Activated CD8-positive, alpha-beta memory T cell treated with anti-CD3 and anti-CD28 coated beads for 1 hour (primary cell): ENCODE measurements at places on chromosomes 4 and X.

DNA sequence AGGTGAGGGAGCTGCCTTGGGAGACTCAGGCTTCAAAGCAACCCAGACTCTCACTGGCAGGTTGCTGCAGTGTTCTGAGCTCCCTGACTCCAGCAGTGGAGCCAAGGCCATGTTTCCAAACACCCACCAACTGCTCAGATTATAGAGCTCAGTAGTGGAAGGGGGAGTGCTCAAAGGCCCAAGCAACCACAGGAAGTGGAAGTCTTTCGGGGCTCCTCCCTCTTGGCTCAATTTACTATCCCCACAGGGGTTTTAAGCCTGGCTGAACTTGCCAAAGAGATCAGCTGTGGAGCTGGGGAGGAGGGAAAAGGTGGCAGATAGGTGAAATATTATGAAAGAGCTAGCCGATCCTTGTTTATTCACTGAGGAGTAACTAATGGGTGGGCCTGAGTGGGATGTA lies 82.5 kb downstream of the HPRT1 start:
- DNase-seq = no peak

GRCh38 chr4:77501851-77502250 lies 103.8 kb upstream of the CXCL13 start:
- DNase-seq = no peak

- DNase-seq = no peak
Measured at GRCh38 chr4:170875868-170876267, 786.1 kb upstream of the AADAT start.

DNA sequence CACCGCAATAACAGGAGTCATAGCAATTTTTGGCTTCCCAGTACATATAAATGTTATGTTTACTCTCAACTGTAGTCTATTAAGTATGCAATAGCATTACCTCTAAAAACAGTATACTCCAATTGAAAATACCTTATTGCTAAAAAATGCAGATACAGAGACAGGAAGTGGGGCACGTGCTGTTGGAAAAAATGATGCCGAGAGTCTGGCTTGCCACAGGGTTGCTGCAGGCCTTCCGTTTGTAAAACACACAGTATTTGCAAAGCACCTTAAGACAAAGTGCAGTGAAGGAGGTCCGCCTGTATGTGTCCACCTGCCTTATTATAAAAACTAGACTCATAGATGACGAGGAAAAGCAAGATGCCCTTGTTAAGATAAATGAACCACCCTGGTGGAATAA lies 23.5 kb downstream of the CD99 start:
- no peak for DNase-seq

- no peak for DNase-seq
Measured at GRCh38 chr4:101696276-101697010, 94.1 kb upstream of the BANK1 start.

DNA sequence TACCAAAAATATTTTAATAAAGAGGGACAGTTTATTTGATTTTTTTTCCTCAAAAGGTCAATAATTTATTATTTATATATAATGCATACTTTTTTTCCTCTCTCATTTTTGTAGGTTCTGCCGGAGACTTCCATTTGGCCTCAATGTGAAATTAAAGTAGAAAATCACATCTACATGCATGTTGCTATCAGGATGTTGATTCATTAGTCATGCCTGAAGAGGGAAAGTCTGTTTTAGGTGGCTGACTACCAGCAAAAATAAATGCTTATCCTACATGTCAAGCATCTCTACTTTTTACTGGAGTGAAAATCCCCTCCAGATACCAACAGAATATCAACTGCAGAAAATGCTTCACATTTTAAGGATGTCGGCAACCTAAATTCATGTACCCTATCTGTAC lies 41.5 kb downstream of the KIAA0232 start:
- DNase-seq = no peak

GRCh38 chrX:139795196-139795595 lies 87.2 kb upstream of the MCF2 start:
- DNase-seq = no peak

DNA sequence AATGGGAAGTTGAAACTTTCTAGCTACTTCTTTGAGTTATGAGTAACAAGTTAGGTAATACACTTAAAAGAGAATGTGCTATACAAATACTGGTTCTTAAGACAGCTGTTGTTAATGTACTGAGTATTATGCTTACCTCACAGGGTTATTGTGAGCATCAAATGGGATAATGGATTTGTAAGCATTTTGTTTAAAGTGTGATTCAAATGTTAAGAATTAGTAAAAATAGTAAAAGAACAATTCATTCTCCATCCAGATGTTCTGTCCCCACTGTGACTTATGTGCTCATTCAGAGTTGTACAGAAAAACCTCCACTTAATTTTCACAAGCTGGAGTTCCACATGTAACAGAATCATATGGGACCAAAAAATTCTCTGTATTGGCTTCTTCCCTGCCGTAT lies 63.6 kb downstream of the AR start:
- no peak for DNase-seq

DNA sequence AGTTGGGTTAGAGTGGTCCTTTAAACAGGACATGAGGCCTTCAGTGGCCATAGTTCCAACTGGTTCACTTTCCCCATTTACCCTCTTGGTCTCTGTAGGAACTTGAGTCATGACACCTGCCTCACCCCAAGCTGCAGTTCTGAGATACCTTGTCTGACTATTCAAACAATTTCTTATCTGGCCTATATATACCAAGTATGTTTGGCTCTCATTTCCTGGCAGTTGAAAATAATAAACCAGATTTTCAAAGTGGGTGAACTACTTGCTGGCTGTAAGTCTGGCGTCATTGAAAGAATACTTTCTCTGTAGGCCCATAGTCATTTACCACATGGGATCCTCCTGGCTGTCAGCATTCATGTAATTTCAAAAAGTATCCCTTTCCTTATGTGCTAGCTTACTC lies 228.8 kb downstream of the SHROOM3 start:
- DNase-seq = no peak

DNA sequence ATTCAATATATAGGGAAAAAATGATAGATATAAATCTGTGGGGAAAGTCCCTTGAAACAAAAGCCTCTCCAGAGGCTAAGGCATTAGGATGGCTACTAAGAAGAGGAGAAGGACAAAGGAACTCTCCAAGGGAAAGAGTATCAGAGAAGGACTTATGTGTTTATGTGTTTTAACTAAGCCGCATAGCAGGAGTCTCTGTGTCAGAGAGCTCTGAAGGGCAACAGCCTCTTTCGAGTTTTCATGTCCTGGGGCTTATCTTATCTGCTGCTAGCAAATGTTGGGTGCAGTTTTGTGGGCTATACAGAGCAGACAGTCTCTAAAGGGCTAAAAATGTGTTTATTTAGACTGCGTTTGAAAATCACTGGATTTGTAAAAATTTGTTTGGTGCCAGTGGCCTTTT lies 1145.6 kb upstream of the DIAPH2 start:
- no peak for DNase-seq

GRCh38 chrX:123489011-123489410 lies 243.8 kb downstream of the THOC2 start:
- no peak for DNase-seq

DNA sequence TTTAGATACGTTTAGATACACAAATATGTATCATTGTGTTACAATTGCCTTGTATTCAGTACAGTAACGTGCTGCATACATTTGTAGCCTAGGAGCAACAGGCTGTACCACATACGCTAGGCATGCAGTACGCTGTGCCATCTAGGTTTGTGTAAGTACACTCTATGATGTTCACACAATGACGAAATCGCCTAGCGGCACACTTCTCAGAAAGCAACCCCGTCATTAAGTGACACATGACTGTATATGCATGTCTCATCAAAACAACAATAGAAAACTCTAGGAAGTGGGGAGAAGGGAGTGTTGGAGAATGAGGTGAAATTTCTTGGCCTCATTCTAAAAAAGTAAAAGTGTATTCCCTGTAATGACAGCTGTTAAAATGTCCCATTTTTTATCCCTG lies 32.7 kb downstream of the CCDC149 start:
- DNase-seq = no peak

DNA sequence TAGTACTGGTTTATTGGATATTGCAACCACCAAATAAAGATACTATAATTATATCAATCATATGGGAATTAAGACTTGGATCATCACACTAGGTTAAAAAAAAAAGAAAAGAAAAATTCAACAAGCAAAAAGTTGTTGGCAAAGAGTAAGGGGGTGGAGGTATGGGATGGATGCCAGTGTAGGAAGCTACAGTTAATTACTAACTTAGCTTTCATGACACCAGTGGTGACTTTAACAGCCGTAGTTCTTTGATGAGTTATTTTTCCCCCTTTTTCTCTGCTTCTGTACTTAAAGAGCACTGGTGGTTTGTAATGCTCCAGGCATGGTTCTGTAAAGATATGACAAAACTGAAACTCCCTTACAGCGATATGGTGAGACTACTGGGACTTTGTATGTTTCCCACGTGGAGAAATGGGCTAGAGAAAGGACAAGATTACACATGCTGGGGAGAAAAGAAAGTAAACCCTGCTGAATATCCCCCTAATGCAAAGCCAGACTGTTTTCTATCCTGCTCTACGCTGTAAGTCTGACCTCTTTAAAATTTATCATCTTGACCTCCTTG lies 210.8 kb downstream of the SPOCK3 start:
- DNase-seq = no peak

- DNase-seq = no peak
Measured at GRCh38 chrX:125622899-125623298, 303.2 kb downstream of the TEX13C start.

- no peak for DNase-seq
Measured at GRCh38 chrX:5242091-5242790, 986.4 kb downstream of the NLGN4X start.

- no peak for DNase-seq
Measured at GRCh38 chr4:123496421-123496820, 99.8 kb downstream of the SPRY1 start.

GRCh38 chrX:47047989-47048388 lies 30.3 kb upstream of the RGN start:
- no peak for DNase-seq

- DNase-seq = no peak
Measured at GRCh38 chrX:63050225-63050624, 300.9 kb downstream of the SPIN4 start.

DNA sequence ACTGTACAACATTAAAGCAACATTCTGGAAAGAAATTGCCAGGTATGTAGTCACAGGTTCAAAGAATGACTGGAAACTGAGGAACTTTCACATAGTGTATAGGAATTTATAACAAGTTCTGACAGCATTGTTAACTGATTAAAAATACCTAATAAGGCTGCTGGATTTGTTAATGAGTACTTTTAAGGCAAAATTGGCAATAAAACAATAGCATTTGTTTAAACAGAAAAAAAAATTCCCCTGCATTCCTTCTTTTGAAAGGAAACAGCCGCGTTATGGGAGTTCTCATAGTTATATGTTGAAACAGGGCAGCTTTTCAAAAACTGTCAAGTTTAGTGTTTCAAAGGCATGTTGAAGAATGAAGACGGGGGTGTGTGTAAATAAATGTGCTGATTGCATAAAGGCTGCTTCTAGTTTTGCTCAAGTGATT lies 282.5 kb upstream of the FAT1 start:
- DNase-seq = no peak

- no peak for DNase-seq
Measured at GRCh38 chr4:32061916-32062315, 1341.7 kb downstream of the PCDH7 start.

GRCh38 chrX:153572601-153573000 lies 26.3 kb downstream of the CCNQ start:
- DNase-seq = no peak

DNA sequence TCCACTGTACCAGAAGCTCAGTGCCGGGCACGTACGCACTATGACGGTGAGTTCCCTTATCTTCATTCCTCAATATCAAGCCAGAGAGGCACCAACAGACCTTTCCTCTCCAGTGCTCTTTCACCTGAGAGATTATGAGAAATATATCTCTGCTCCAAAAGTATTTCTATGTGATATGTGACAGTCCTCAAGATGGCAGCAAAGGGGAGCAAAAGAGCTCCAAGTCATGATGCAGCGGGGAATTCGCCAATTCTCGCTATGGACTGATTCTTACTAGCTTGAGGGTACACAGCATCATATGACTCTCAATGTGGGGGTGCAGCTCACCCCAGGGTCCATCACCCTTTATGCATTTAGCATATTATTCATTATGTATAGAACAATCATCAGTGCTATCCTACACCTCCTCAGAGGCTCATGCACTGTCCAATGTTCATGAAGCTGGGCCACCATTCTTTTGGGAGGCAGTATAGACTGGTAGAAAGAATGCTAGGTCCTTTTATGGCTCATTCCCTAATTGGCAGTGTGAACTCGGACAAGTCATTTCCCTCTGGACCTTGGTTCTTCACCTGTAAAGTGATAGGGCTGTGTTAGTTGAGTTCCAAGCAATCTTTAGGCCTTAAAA lies 12.8 kb upstream of the IQSEC2 start:
- no peak for DNase-seq

DNA sequence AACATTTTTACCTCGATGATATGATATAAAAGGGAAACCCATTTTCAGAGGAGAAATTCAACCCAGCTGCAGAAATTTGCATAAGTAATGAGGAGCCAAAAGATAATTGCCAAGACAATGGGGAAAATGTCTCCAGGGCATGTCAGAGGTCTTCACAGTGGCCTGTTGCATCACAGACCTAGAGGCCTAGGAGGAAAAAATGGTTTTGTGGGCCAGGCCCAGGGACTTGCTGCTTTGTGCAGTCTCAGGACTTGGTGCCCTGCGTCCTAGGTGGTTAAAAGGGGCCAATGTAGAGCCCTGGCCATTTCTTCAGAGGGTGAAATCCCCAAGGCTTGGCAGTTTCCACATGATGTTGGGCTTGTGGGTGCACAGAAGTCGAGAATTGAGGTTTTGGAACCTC lies 106.9 kb downstream of the CPXCR1 start:
- no peak for DNase-seq

DNA sequence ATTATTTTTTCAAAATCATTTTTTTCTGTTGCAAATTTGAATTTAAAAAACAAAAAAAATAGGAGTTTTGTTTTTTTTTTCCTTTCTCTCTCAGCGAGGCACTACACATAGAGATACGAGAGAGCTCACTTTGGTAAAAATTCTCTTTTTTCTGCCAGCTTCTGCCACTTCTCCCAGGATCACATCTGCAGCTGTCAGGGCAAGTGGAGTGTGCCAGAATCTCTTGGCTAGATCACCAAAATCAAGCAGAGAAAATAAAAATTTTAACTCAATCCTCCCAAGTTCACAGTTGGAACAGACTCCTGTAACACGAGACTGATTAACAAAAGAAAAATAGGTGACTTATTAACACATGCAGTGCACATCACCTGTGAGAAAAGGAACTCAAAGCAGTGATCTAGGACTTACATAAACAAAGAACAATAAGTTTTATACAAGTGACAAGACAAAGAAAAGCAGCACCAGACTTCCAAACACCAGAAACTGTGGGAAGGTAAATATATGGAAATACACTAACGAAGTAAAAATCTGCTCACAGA lies 213.2 kb upstream of the ZFP42 start:
- no peak for DNase-seq

DNA sequence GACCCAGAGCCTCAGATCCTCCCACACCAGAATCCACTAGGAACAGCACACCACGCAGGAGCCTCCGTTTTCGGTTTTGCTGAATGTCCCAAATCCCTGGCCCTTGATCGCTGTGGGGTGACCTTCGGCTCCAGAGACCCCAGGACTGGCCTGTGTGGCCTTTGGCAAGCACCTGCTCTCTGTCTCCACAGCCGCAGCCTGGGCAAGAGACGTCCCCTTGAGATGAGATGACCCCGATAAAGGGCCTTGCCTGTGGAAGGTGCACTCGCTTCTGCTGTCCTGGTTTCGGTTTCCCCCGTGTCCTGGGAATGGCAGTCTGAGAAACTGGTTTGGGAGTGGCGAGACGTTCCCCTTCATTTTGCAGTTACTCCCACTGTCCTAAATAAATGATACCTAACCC lies 9.6 kb downstream of the PSAPL1 start:
- no peak for DNase-seq

GRCh38 chrX:25015486-25016360 lies at the start of gene ARX:
TSS of gene ARX (minus strand) at chrX:25015965. CDS start at chrX:25015737, 228 bp downstream.
- DNase-seq = no peak

- no peak for DNase-seq
Measured at GRCh38 chr4:164871673-164872072, 5.3 kb upstream of the APELA start.
